Adipose tissue (tissue), 3 donors: ENCODE measurements at places on chromosomes 6 and 20. TPM values are rescaled to one million over a fixed set of nuclear protein-coding genes. Genes with fewer than 3 reads are reported as not detected.

The SRMS gene
- 0.06 TPM for polyA plus RNA-seq

The FUT9 gene
- not detected for polyA plus RNA-seq

The LY6G6F gene
- polyA plus RNA-seq = not detected

The XKR7 gene
- under 0.01 TPM for polyA plus RNA-seq

The SCRT2 gene
- polyA plus RNA-seq = 0.05 TPM

The HLA-DRB1 gene
- polyA plus RNA-seq = 26.0 TPM

The ZNF165 gene
- 1.0 TPM for polyA plus RNA-seq

The FAM83C gene
- polyA plus RNA-seq = not detected

The HLA-DOB gene
- 0.62 TPM for polyA plus RNA-seq

The CYP24A1 gene
- not detected for polyA plus RNA-seq

The ESF1 gene
- 13.2 TPM for polyA plus RNA-seq

The SOX4 gene
- polyA plus RNA-seq = 8.8 TPM

The TFAP2B gene
- not detected for polyA plus RNA-seq
